ENCODE measurements at places on chromosomes 3 and 15. TPM values are rescaled to one million over a fixed set of nuclear protein-coding genes. Genes with fewer than 3 reads are reported as not detected.
A peak's percentile ranks its signal among the peaks of the same experiment; 100 is the strongest.

DNA sequence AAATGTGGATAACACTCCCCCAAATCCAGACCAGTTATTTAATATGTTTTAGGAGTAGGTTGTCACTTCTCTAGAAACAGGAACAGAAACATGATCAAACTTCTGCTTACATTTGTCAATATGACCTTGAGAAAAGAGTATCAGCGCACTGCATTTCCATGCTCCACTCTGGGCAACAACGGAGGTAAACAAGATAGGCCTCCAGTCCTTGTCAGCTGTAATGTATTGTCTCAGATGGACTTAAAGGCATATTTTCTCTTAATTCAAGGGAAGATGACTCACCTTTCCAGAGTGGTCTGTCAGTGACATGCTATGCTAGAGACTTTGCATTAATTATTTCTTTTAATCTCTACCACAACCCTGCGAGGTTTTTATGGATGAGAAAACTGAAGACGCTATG, 51.6 kb upstream of the TCF12 start:
- no peak for DNase-seq

GRCh38 chr3:158108445-158108985, 1.4 kb upstream of the RSRC1 start:
- DNase-seq: no peak

DNA sequence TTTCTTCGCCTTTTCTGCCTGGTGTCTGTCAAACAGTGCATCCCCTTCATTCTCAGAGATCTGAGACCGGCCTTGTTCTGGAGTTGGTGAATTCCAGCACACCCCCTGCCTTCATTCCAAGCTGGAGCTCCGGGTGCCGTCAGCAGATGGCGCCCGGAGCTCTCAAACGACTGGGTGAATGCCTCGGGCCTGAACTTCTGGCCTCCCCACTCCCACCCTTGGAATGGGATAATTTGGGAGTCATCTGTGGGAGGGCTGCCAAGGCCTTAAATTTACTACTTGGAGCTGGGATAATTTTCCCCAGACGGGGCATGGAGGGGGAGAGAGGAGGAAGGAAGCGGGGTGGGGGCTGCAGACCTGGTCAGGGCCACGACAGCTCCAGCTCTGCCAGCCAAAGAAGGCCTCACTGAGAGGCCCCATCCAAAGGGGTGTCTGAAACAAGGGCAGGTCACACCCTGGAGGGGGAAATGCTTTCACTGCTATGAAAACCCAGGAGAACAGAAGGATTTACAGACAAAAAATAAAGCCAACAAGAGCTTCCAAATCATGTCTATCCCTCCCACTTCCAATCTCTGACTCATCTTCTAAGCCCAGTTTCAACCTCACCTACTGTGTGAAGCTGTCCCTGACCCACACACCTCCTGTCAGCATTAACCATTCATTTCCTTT, 187.9 kb downstream of the OPA1 start:
- peak; percentile 81 for DNase-seq

GRCh38 chr3:67037615-67038014, 39.5 kb downstream of the KBTBD8 start:
- DNase-seq: peak; percentile 48

GRCh38 chr15:90596943-90597342, 67.2 kb downstream of the CRTC3 start:
- no peak for DNase-seq

SOX14 gene
- total RNA-seq: not detected

GATM gene
- 0.32 TPM for total RNA-seq

CYP1A1 gene
- not detected for total RNA-seq

TRIM71 gene
- total RNA-seq: not detected

ITIH1 gene
- not detected for total RNA-seq

NDUFB4 gene
- total RNA-seq: 45.4 TPM

DNA sequence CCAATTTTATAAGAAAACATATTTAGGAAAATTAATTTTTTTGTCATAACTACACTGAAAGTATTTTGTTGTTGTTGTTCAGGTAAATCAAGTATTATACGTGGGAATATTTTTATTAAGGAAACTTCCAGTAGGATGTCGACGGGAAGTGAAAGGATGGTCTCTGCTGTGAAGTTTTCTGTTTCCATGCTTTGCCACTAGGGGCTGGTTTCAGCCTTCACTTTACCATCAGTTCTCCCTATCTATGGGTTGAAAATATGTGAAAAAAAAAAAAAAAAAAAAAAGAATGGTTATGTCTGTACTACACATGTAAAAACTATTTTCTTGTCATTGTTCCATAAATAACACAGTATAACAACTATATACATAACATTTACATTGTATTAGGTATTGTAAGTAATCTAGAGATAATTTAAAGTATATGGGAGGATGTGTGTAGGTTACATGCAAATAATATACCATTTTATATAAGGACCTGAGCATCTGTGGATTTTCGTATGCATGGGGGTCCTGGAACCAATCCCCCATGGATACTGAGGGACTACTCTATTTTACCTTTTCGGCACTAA, 136.7 kb downstream of the SMAD6 start:
- DNase-seq: peak; percentile 60

DNA sequence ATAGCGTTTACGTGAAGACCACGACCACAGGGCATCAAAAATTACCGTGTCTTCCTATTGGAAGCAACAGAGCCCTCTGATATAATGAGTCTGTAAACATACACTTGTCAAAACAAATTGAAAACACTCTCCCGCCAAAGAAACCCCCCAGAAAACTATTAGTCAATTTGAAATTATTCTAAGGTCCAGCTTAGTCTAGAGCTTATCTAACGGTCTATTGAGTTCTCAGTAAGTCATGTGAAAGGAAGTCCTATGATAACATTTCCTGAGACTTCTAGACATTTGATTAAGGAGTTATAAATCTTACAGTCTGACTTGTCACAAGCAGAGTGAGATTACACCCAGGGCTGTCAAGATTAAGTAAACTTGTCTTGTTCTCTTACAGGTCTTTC, 356.3 kb downstream of the FOXP1 start:
- DNase-seq: no peak

ADGRG7 gene
- total RNA-seq: not detected

DNA sequence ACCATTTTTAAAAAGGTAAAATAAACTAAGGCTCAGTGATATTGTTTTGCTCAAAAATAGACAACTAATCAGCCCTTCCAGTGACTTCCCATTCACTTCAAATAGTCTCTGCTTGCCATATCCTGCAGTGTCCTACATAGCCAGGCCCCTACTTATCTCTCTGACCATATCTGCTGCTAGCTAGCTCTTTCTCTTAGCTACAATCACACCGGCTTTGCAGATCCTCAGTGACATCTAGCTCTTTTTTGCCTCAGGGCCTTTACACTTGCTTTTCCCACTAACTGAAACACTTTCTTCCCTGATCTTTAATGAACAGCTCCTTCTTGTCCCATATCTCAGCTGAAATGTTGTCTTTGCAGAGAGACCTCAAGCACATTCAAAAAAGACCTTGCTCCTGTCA, 161.3 kb downstream of the IL5RA start:
- no peak for DNase-seq

GRCh38 chr15:72995849-72996248, 56.4 kb upstream of the NEO1 start:
- no peak for DNase-seq

GRCh38 chr15:25060996-25061620, 106.3 kb downstream of the SNRPN start:
- DNase-seq: no peak

GRCh38 chr3:88773766-88774165, 333.7 kb upstream of the EPHA3 start:
- no peak for DNase-seq

APOD gene
- 1.3 TPM for total RNA-seq

LRRC31 gene
- not detected for total RNA-seq

ZNF860 gene
- 0.86 TPM for total RNA-seq

CPA3 gene
- total RNA-seq: under 0.01 TPM

RSL24D1 gene
- 84.2 TPM for total RNA-seq

DNA sequence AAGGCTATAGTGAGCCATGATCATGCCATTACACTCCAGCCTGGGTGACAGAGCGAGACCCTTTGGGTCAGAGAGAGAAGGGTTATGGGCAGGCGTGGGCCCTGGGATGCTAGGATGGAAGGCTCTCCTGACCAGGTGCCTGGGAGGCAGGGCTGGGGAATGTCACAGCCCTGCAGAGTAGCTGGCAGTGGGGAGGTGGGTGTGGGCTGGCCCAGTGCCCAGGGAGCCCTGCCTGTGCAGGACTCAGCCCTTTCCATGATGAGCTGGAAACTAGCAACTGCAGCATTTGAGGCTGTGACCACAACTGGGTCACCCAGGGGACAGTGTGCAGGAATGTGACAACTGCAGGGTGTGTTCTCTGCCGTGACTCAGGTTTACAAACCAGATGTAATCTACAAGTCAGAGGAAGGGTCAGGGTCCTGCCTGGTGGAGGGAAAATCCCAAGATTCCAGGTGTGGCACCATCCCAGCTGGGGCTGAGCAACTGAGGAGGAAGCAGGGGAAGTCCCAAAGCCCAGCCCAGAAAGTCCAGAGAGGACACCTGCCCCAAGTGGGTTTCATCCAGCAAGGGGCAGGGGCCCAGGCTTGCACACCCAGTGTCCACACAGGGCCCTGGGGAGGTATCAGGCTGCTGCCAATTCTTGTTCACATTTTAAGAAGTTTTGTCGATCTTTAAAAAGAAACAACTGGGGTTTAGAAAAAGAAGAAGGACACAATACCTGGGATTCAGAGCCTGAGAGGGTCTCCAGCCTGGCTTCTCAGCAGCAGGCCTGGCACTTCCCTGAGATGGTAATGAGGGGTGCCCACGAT, 45.5 kb downstream of the SLC28A1 start:
- no peak for DNase-seq

GRCh38 chr3:74711913-74712512, 97.6 kb upstream of the CNTN3 start:
- no peak for DNase-seq

DNA sequence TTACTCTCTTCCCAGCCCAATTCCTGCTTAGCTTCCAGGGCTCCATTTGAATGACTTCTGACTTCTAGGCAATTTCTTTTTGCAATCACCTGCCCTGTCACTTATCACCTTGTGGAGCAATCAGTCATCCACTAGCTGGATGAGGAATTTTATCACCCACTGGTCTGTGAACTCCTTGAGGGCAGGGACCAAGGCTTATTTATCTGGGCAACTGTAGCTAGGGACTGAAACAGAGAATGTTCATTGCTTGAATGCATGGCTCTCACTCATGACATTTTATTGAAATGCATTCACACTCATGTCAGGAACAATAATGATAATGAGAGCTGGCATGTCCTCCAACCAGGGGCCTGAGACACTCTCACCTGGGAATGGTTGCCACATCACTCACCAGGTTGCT, 15.5 kb downstream of the TNFAIP8L3 start:
- no peak for DNase-seq

SCAANT1 gene
- not detected for total RNA-seq

PLSCR5 gene
- not detected for total RNA-seq

DNA sequence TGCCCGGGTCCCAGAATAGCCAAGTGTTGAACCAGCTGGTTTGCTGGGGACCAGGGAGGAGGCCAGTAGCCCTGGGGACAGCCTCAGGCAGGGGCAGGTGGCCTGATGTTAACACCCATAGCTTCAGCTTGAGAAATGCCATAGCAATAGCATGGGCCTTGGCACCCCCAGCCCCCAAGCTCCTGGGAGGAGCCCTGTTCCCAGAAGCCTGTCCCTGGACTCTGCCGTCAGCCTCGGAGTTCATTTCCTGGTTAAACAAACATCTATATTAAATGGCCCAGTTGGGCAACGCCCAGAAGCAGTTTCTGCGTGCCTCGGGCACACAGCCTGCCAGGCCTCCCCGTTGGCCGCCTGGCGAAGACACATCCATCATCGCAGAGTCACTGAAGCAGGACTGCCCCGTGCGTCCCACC, 58.2 kb downstream of the FGD5 start:
- DNase-seq: no peak

DNA sequence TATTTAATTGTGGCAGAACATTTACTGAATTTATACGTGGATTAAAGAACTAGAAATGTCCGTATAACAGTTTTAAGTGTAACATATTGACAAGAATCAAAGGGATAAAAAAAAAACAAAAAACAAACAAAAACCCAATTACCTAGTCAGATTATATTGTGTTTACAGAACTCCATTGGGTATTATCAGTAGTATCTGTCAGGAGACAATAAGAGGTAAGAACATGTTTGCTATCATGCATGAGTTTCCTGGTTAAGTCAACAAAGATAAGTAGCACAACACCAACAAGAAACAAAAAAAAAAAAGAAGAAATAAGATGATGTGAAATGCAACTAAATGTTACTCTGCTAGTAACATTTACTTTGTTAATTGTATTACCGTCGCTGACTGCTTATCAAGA, 570.6 kb downstream of the ZBBX start:
- DNase-seq: no peak

DNA sequence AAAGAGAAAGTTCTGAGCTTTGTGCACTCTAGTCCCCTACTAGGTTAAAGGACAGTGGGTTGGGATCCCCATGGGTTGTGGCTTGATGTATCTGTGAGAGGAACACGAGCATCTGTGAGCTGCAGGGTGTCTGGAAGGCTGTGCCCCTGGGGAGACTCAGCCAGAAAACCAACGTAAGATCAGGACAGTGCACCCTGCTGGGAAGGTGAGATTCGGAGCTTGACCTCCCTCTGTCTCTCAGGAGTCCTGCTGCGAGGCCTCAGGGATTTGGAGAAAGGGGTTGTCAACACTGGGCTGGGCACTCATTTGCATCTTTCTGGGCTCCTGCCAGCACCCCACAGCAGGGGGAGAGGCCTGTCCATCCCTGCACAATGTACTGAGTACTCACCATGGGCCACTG, 15.2 kb downstream of the ANKRD63 start:
- no peak for DNase-seq

PLXND1 gene
- 91.8 TPM for total RNA-seq

- DNase-seq: no peak
Observed at GRCh38 chr15:75051711-75052110, 28.3 kb downstream of the PPCDC start.

GRCh38 chr3:119365418-119365817, 71.2 kb downstream of the ARHGAP31 start:
- DNase-seq: no peak

SH3GL3 gene
- under 0.01 TPM for total RNA-seq

CORO2B gene
- total RNA-seq: 9.5 TPM

- no peak for DNase-seq
Observed at GRCh38 chr3:157423337-157423736, 13.3 kb upstream of the PTX3 start.

HGD gene
- 0.43 TPM for total RNA-seq
